Activated CD4-positive, alpha-beta T cell treated with anti-CD3 and anti-CD28 coated beads, Interleukin-2, amount 50 U/mL, for 24 hours (primary cell): ENCODE measurements at places on chromosomes 13 and 19.

DNA sequence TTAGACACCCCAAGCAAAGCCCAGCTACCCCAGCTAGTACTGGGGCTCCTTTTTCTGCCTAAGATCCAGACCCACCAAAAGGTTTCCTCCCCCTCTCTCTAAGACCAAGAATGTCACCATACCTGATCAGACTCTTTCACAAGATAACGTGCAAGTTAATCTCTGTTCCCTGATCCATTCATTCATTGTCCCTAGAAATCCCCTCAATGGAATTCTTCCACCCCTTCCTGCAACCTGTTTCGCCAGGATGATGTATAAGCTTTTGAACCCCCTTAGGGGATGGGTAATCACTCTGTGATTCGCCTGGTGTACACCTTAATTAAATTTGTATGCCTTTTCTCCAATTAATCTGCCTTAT lies 17.3 kb upstream of the CLN5 start:
- DNase-seq, result no peak

DNA sequence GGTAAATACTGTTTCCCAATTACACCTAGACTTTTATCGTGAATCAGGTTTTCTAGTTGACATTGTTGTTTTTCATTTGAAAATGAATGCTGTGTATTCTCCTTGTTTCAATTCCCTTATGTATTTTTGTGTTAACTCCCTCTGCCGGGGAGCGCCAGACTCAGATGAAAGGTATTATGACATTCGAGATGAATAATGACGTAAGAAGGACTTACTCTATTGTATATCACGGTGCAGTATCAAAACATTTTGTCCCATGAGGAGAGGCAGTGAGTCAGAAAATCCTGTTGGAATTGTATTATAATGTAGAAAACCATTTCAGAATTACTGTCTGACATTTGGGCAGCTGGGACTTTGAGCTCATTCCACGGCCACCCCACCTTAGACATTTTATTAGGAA lies 61.6 kb downstream of the LRCH1 start:
- DNase-seq, result no peak

DNA sequence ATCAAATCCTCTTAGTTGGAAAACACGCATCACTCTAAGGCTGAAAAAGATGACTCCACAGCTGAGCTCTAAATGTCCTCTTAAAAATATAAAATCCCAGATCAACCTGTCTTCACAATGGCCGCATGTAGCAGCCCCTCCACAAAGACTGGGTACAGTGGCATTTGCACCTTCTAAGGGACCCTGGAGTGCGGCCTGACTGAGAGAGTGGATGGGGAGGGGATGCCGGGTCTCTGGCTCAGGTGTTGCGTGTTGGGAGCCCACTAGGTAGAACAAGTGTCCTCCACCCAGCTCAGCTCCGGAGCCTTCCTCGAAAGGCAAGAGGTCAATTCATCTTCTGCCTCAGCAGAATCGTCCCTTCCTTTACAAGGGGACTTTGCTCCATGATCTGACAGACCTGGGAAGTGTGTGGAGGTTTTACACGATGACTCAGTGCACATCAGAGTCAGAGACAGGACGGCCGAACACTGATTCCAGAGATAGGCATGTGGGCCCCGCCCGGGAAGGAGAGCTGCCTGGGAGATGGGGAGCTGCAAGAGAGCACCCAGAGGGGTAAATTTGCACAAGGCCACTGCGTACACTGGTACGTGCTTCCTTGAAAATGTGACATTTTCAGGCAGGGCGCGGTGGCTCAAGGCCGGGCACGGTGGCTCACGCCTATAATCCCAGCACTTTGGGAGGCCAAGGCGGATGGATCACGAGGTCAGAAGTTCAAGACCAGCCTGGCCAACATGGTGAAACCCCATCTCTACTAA lies 23.5 kb upstream of the SLC15A1 start:
- no peak for DNase-seq

DNA sequence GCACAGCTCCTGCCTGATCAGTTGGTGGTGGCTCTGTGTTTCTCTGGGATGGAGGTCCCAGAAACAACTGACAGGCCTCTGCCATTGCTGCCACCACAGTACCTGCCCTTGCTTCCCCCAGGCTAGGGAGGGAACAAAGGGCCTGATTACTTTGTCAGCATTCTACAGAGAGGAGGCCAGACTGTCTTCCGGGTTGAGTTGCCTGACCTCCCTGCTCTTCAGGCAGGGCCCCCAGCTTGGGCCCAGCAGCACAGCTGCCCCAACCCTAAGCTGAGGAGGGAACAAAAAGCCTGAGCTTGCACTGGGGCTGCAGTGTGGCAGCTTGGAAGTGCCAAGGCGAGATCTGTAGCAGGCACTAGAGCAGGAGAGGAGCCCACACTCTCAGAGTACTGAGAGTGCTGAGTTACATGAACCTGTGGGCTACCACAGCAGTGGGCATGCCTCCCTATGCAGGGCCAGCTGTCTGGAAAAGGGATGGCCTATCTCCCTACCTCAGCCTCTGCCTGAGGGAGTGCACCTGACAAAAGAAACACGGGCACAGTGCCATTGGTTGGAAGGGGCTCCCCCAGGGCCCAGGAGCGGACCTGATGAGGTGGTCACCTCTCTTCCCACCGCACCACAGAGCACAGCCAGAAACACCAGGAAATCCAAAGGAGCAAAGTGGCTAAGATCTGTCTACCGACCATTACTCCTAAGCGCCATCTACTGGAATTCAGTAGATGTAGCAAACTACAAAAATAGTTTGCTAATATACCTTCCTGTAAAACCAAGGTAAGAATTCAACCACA lies 24.4 kb downstream of the SLC25A15 start:
- DNase-seq, result no peak

- DNase-seq, result no peak
Observed at GRCh38 chr13:22761709-22762108, 419.1 kb upstream of the SGCG start.

DNA sequence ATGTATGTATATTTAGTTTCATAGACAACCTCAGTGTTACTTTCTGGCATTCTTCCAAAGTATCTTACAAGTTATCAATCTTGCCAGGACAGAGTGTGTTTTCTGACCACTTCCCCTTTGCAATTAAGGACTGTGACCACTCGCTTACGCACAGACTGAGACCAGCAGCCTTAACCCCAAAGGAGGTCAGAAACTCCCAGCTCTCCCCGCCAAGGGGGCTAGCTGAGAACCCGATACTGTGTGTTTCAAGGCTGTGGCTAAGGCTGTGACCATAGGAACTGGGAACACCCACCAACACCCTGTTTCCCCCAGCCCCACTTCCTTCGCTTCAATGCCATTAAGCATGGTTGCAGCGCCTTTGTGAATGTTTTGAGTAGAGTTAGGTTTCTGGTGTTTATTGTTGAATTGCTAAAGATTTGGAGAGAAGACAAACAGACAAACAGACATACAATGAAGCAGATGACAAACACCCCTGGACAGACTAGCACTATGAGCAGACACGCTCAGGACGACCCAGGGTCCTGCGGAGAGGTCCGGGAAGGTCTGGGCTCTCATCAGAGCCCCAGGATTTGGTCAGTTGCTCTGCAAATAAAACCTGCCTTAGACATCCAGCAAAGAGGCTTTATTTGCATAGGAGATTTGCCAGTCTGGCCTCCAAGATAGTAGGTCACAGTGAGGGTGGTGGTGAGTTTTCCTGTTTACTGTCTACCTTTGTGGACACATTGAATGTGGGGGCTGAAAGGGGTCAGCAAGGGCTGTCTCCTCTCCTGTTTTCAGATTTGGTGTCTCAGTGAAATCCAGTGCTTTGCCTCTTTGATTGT lies 25.0 kb upstream of the TNFSF11 start:
- no peak for DNase-seq

DNA sequence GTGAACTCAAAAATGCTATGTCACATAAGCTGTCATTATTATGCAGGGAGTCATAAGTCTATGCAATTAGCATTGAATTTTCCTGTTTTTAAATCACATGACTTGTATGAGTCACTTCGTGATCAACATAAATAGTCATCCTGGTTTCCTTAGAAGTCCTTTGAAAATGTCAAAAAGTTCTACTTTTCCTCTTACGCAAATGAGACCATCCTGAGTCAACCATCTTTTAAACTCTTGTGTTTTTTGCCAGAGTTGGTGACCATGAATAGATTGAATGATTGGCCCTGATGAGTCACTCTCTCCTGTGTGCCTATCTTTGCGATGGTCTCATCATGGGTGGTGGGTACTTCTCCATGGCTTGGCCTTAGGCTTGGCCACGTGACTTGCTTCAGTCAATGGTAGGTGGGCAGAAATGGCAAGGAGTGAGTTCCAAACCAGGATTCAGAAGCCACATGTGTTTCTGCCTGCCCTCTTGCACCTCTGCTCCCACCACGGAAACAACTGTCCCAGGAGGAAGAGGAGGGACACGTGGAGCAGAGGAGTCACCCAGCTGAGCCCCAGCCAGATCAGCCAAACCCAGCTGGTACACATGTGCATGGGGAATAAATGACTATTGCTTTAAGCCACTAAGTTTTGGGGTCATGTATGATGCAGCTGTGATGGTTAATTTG lies 123.5 kb upstream of the CACNA1A start:
- no peak for DNase-seq

DNA sequence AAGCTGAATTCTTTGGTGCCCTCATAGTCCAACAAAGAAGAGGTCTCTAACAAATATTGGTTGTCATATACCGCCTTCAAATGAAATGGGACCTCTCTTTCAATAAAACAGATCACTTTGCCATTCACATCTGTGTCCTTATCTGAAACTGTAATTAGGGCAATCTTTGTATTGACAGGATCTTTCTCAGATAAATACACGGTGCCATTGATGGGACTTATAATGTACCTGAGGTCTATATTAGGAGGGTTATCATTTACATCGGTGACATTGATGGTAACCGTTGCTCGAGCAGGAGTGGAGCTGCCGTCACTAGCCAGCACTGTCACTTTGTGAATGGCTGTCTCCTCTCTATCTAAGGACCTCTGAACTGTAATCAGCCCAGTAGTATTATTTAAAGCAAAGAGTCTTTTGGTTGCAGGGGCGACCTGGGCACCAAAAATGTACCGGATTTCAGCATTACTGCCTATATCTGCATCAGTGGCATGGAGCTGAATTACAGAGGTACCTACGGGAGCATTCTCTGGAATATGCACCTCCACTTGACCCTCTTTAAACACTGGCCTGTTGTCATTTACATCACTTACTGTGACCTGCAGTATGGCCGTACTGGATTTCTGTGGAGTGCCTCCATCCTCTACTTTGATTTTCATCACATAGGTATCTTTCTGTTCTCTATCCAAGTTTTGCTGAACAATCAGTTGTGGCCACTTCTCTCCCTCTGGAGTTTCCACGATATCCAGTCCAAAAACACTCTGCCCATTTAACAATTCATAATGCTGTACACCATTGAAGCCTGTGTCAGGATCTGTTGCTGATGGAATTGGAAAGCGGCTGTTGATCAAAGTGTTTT lies 2.8 kb downstream of the PCDH9 start:
- no peak for DNase-seq

DNA sequence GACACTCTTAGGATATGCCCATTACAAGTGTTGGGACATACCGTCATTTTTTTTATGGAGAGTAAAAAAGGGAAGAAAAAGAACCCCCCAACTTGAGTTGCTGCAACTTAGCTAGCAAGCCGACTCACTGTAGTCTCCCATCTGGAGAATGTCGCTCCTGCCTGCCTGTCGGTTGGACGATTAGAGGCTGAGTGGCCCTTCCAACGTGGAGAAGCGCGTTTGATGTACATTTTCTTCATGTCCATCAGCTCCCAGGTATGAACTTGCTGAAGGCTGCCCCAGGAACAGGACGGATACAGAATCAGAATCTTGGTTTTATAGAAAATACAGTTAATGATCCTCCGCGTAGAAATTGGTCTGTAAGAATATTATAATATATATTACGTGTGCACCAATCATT lies 189.0 kb upstream of the SOX1 start:
- DNase-seq, result no peak

GRCh38 chr19:9797871-9798270 lies 21.0 kb downstream of the FBXL12 start:
- no peak for DNase-seq

DNA sequence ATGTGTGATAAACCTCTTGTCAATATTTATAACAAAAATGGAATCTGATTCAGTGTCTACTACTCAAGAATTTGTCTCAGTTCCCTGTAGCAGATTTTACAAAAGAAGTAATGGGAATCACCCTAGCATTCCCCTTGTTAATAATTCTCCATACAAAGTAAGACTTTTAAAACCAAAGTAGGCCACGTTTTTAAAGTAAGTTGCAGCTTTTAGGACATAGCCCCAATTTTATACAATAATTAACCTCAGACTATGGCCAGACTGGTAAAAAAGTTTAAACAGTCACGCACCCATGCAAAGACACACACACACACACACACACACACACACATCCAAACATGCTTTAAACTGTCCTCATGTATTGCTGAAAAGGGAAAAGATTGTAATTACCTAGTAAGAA lies 589.9 kb downstream of the PCDH9 start:
- no peak for DNase-seq

- no peak for DNase-seq
Observed at GRCh38 chr13:30027569-30028455, 177.4 kb upstream of the UBL3 start.

GRCh38 chr13:53126841-53127245 lies 98.2 kb downstream of the OLFM4 start:
- DNase-seq, result no peak

DNA sequence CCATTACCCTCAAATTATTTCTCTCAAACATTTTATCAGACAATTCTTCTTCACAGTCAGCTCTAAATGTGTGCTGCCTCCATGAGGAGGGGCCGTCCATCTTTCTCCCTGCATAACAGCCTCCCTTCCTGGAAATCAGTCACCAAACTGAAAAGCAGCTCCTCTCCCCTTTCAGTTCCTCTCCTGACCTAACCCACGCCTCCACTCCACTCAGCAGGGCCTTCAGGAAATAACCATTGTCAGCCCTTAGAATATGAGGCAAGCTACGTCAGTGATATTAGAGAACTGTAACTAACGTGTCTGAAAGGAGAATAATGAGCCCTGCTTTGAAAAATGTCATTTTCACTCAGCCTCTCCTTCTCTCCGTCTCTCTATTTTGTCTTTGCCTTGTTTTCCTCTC lies 116.2 kb downstream of the OLFM4 start:
- no peak for DNase-seq

GRCh38 chr13:33367171-33367895 lies 81.8 kb upstream of the STARD13 start:
- DNase-seq, result no peak

- no peak for DNase-seq
Observed at GRCh38 chr13:31885994-31886393, 145.6 kb upstream of the FRY start.

DNA sequence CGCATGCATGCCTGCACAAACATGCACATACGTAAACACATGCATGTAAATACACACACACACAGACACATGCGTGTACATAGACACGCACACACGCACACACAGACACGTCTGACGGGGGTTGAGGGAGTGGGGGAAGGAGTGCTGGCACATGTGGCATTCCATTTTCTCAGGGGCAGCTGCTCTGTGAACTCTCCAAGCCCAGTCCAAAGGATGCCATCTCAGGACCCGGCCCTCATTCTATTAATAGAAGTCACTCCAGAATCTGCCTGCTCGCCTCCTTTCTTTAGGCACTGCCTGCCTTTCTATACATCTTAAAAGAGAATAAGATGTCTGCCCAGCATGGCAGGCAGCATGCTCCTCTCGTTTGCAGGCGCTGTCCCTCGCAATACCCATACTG lies 5.3 kb downstream of the ARHGEF7 start:
- no peak for DNase-seq
